NCI-H1436 treated with DMSO at 0.1 percent for 48 hours (cell line): ENCODE measurements at places on chromosomes 1 and 21.

DNA sequence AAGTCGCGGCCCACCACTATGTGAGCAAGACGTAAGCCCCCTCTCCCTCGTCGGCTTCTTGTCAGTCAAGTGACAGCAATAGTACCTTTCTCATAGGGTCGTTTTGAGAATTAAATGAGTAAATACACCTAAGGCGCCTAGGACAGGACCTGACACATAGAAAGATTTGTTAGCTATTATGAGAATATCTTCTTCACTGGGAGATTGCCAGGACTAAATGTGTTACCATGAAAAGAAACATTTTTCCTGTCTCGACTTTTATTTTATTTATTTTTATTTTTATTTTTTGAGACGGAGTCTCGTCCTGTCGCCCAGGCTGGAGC lies 798 bp downstream of the PMF1 start:
- no peak for DNase-seq

DNA sequence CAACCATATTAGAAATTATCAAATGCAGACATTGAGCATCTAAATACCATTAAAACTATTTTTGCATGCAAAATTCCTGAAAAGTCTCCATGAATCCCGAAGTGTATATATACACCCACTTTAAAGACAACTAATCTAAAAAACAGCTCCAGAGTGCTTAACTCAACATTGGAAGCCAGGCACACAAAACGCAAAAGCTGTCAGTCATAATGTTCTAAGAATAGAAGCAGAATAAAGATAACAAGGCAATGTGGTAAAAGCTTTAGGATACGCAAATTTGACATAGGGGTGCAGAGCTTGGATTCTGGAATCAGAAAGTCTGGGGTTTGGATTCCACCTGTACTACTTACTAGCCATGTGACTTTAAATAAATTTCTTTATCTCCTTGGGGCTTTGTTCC lies 62.5 kb downstream of the SMYD3 start:
- DNase-seq = no peak

- no peak for DNase-seq
Measured at GRCh38 chr1:209318181-209319056, 265.1 kb upstream of the CAMK1G start.

DNA sequence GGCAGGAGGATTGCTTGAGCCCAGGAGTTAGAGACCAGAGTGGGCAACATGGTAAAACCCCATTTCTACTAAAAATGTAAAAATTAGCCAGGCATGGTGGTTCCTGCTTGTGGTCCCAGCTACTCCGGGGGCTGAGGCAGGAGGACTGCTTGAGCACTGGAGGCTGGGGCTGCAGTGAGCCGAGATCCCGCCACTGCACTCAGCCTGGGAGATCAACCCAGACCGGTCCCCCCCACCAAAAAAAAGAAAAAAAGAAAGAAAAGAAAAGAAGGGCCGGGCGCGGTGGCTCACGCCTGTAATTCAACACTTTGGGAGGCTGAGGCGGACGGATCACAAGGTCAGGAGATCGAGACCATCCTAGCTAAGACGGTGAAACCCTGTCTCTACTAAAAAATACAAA lies 1.8 kb upstream of the GMEB1 start:
- DNase-seq = no peak

GRCh38 chr1:41773144-41773591 lies 145.6 kb downstream of the HIVEP3 start:
- no peak for DNase-seq
